ENCODE measurements at places on chromosomes 13 and 19.

GRCh38 chr19:48415395-48415794 is 21.9 kb downstream of the GRIN2D start:
- peak; percentile 94 for DNase-seq

GRCh38 chr19:50155520-50156109 is 7.5 kb downstream of the IZUMO2 start:
- no peak for DNase-seq

GRCh38 chr13:50285283-50285682 is 270.0 kb downstream of the KCNRG start:
- DNase-seq = no peak

- DNase-seq = peak; percentile 45
These were observed 38.7 kb upstream of the KLF2 start for GRCh38 chr19:16285769-16286498.

DNA sequence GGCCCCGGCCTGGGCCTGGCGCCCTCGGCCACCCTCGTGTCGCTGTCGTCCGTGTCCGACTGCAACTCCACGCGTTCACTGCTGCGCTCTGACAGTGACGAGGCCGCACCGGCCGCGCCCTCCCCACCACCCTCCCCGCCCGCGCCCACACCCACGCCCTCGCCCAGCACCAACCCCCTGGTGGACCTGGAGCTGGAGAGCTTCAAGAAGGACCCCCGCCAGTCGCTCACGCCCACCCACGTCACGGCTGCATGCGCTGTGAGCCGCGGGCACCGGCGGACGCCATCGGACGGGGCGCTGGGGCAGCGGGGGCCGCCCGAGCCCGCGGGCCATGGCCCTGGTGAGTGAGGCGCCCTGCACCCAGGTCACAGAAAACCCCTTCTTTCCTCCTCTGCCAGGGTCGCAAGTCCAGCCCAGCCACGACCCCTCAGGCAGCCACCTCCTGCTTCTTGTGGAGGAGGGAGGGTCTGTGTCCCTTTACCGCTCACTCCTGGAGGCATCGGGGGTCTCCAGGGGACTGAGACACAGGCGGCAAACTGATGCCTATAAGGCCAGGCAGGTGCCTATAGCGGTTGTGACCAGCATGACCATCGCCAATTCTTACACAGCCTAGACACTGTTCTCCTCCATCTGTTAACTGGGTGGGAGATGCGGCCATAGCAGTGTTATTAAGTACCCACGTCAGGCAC is 4.2 kb downstream of the TTC9B start:
- DNase-seq = no peak

GRCh38 chr13:25143706-25144105 is 28.4 kb downstream of the AMER2 start:
- no peak for DNase-seq

- DNase-seq = no peak
These were observed 23.3 kb upstream of the RNF113B start for GRCh38 chr13:98200211-98200878.

GRCh38 chr19:2728783-2729387 is 7.7 kb upstream of the DIRAS1 start:
- DNase-seq = no peak

DNA sequence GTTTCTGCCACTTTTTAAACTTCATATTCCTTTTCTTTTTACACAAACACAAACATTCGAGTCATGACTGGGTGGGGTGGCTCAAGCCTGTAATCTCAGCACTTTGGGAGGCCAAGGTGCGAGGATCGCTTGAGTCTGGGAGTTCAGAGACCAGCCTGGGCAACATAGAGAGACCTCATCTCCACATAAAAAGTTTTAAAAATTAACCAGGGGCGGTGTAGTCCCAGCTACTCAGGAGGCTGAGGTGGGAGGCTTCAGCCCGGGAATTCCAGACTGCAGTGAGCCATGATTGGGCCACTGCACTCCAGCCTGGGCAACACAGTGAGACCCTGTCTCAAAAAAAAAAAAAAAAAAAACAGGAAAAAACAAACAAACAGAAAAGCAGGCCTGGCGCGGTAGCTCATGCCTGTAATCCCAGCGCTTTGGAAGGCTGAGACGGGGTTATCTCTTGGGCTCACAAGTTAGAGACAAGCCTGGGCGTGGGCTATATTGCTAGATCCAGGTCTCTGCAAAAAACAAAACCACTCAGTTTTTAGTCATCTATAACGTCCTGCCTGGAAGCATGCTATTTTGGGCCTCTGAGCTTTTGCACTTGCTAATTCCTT is 583 bp upstream of the BAX start:
- no peak for DNase-seq

DNA sequence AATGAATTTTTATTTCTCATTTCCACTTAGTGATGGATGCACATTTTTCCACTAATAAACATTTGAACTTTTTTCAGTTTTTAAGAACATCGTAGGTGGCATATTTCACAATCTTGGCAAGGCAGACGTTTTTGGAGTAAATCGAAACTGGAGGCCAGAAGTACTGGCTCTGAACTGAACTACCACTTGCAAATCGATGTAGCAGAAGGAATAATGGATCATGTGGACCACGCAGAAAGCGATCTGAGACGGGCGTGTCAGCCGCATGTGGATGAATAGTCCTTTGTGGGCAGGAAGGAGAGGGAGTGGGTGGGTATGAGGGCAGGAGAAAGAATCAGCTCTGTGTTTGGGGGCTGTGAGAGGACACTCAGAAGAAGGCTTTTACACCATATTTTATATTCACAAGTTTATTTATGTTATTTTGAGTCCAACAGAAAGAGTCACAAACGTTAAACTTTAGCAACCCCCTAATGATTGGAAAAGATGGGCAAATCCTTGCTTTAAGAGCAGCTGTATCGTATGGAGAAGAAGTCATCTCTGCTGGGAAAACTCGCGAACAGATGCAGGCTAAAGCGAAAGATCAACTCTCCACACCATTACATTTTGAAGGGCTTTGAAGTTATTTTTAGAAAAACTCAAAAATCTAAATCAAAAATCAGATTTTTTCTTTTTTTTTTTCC is 90.5 kb downstream of the COL4A2 start:
- DNase-seq = no peak

DNA sequence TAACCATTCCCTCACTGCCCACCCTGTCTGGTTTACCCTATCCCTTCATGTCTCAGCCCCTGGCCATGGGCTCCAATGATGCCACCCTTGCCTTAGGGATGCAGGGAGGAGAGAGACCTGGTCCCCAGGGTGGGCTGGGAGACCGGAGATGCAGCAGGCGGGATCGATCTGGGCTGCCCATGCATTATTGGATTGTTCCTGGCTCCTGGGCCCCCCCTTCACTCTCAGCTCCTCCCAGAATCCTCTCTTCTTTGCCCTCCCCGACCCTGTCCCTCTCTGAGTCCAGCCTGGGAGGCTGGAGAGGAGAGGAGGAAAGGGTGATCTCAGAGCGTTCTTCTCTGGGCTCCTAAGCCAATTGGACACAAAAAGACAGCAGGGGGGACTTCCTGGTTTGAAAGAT is 5.8 kb downstream of the KASH5 start:
- DNase-seq = no peak

DNA sequence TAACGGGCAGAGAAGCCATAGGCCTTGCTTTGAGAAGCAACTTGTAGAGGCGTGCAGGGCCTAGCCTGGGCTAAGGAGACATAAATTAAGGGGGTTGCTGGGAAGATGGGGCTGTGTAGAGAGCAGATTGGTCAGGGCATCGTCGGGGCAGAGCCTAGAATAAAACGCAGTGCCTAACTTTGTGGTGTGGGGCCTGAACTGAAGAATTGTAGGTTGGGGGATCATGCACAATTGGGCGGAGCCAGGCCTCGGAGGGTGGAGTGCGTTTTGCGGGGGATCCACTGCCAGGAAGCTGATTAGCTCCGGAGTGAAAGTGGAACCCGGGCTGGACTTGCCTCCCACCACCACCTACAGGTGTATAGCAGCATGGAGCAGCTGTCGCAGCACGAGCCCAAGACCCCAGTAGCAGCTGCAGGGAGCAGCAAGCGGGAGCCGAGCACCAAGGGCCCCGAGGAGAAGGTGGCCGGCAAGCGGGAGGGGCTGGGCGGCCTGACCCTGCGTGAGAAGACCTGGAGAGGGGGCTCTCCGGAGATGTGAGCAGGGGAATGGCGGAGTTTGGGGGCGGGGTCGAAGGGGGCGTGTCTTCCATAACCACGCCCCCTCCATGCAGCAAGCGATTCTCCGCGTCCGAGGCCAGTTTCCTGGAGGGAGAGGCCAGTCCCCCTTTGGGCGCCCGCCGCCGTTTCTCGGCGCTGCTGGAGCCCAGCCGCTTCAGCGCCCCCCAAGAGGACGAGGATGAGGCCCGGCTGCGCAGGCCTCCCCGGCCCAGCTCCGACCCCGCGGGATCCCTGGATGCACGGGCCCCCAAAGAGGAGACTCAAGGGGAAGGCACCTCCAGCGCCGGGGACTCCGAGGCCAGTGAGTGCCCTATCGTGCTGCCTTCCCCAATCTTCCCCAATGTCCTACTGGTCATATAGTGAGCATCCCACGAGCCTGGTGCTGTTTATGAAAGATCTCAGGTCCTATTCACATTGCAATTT is 13.8 kb downstream of the DNASE2 start:
- DNase-seq = no peak

DNA sequence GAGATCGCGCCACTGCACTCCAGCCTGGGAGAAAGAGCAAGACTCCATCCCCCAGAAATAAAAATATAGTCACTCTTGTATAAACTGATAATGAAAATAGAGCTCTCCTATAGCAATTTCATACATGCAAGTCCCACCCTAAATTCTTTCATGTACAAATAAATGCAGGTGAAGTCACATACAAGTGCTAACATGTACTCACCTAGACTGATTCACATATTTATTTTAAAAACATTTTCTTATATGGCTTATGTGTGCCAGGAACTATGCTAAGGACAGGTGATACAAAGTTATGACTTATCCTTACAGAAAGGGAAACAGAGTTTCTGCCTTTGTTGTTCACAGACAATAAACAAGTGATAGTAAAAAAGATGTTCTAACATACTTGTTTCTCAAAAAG is 32.0 kb downstream of the USP12 start:
- DNase-seq = no peak

DNA sequence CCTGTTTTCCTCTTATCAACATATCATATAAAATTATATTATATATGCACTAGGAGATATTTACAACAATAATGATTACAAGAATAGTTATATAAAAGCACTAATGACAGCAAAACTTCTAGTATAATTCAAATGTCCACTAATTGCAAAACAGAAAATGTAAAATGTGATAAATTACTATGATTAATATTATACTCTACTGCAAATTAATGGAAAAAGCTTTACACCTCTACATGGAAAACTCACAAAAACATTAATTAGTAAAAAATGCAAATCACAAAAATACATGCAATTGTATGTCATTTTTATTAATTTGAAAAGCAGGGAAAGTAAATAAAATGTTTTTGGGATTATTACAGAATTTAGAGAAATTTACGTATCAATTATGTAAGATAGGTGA is 681.0 kb upstream of the PCDH20 start:
- no peak for DNase-seq

GRCh38 chr19:18300930-18301717 is 19.7 kb upstream of the JUND start:
- DNase-seq = no peak

GRCh38 chr13:71068041-71068440 is 799.0 kb downstream of the DACH1 start:
- DNase-seq = no peak

- no peak for DNase-seq
These were observed 28.7 kb downstream of the COMP start for GRCh38 chr19:18762125-18763023.

GRCh38 chr19:40286235-40286970 is 1.3 kb upstream of the AKT2 start:
- DNase-seq = no peak

DNA sequence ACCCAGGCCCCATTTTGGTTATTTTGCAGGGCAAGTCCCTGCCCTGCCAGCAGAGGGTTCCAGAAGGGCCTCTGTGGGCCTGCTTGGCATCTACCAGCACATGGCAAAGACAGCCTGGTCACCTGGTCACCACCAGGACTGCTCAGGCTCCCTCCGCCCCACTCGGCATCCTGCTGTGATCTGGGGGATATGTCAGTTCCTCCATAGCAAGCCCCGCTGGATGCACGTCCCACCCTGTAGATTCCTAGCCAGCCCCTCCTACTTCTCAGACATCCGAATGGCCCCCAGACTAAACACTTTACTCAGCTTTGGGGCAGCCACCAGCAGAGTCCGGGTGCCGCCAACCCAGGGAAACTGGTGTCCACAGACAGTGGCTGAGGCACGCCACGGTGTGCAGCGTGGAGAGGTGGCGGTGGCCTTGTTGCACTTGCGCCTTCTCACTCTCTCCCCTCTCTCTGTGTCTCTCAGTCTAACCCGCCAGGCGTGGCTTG is 31.8 kb upstream of the USE1 start:
- peak; percentile 67 for DNase-seq

DNA sequence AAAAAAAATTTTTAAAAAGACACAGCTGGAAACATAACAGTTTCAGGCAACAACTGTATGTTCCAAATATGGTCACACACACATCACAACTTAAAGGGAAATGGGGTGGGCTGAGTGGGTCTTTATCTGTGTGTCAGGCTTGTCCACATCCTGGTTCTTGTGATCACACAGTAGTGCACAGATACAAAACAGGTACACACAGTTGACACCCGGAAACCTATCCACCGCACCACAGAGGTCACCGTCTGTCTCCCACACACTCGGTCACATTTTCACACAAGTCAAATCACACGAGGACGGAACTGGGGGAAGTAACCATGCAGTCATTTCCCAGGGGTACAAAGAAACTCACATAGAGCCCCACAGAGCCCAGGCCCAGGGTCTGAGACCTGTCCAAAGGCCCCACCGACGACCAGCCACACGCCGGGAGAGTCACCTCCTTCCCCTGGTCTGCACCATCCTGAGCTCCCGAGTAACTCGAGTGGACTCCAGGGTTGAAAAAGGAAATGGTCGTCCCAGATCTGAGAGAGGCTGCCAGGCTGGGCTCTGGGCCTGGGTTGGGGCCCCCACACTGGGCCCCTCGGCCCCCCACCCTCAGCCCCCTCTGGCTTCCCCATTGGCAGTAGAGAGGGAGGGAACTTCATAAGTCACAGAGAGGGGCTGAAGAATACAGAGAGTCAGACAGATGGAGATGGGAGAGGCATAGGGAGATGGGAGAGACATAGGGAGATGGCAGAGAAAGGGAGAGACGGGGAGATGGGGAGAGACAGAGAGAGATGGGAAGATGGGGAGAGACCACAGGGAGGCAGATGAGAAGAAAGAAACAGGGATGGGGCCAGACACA is 1.3 kb upstream of the PPAN start:
- peak; percentile 66 for DNase-seq

DNA sequence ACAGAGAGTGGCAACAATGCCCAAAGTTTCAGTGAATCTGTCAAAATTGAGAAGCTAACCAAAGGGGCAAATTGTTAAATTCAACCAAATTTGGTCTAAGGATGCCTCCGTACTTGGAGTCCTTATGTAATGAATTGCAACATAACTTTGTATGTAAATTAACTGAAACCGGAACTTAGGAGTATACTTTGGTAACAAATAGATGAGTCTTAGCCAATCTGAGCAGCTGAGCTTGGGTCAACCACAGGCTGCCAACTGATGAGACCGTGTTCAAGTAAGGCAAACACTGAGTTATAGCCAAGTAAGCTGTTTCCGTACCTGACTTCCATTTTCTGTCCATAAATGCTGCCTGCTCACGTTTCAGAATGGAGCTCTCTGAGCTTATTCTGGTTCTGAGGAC is 5.3 kb downstream of the VWA8 start:
- DNase-seq = peak; percentile 73

Data from NB4 (cell line).